Stimulated activated naive CD8-positive, alpha-beta T cell treated with anti-CD3 and anti-CD28 coated beads, Interleukin-15, Interleukin-2, amounts not matched to agents 100 U/mL and 50 U/mL, for 24 hours (primary cell): ENCODE measurements at places on chromosomes 1 and 21.

GRCh38 chr1:51897699-51898031 is 19.1 kb upstream of the NRDC start:
- DNase-seq = no peak

- no peak for DNase-seq
Measured at GRCh38 chr1:229699613-229700267, 73.7 kb downstream of the URB2 start.

GRCh38 chr21:45971616-45972352 is 9.8 kb upstream of the COL6A1 start:
- DNase-seq = no peak

- DNase-seq = no peak
Measured at GRCh38 chr1:39569034-39569433, 7.6 kb downstream of the PABPC4 start.

DNA sequence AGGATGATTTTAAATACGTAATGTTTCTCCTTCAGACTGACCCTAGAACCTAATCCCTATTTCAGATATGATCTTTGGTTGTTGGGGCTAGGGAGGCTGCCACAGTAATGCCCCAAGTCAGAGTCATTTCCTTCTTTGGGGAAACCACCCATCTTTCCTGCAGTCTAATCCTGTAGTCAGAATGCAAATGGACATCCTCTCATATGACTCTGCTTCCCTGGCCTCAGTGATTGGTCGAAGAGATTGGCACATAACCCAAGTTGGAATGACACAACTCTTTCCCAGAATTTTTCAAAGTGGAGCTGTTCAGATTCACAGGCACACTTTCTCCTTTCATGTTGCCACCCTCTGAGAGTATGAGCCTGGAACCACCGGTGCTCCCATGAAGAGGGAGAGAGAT is 58.8 kb upstream of the ZNF644 start:
- DNase-seq = no peak

- DNase-seq = no peak
Measured at GRCh38 chr1:67367370-67368045, 59.8 kb downstream of the IL12RB2 start.

DNA sequence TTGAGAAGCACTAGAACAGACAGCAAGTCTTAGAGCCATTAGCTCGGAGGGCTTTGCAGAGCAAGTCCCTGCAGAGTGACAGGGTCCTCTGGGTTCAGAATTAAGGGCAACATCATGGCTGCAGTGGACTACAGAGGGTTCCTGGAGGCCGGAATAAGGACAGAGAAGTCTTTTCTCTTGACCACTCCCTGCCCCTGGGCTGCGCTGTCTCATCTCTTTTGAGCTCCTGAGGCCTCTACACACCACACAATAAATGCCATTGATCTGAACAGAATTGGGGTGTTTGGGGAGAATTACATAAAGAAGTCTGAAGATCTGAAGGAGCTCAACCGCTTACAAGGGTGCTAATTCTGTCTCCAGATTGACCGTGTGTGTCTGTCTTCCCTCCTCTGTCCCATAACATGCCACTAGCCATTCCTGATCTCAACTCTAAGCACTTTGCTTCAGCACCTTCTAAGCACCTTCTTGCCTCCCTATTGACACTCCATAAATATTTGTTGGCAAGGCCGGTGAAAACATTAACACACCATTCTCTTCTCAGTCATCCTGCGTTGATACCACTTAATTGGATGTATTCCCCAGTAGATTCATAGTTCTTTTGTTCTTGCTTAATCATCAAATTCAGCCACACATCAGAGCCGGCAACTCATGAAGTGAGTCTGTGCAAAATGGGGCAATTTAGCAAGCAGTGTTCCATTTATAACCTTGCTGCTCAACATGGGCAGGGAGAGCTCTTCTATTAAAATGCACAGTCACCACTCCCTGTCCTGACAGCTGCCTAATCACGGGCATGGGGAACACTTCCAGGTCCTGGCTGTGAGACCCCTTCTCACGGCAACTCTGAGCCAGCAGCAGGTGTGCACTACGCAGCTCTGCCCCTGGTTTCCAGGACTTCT is 49.7 kb downstream of the NMNAT2 start:
- DNase-seq = no peak

DNA sequence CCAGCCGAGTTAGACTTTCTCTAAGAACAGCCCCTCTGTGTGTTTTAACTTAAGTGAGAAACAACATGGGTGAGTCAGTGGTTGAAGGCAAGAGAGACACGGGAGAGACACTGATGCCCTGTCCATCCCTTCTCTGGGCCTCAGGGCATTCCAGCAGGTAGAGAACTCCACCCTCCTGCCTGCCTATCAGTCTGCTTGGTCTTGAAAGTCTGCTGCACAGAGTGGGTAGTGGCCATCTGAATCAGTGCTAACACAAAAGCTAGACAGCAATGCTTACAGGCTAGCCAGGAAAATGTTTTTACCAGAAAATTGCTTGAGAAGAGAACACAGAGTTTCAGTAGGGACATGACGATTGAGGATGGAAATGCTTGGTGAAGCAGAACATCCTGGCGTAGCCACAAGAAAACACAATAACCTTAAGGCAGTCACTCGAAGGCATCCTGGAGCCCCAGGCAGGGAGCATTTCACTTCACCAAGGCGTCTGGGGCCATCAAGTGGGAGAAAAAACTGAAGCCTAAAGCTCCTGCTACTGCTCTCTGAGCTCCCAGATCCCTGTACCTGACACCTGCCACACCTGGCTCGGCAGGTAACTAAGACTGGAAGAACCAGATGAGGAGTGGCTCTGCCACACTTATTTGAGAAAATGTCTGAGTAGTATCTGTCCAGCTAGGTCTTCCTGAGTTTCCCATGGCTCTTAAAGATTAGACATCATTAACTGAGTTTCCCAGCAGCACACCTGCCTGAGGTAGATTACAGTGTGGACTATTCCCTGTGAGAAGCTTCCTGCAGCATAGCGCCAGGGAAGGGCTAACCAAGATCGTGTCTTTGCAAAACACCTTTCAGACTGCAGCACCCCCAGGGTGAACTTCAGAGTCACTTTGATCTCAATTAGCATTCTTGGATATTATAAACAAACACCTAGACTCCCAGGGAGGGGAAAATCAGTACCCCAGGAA is 18.1 kb upstream of the LBR start:
- peak; percentile 16 for DNase-seq

DNA sequence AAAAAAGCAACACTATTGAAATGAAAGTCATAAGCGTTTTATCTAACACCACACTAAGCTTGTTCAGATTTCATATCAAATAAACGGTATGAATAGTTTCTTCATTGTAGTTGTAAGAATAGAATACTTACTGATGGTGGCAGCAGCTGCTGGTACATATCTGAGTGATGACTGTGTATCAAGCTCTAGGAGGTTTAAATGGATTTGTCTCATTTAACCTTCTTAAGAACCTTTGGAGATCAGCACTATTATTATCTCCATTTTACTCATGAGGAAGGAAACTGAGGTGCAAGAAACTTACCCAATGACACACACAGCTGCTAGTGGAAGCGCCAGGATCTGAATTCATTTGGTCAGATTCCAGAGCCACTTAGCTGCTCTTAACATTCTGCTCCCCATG is 104.0 kb downstream of the EIF4G3 start:
- DNase-seq = no peak

- peak; percentile 72 for DNase-seq
Measured at GRCh38 chr1:111481387-111482221, 7.8 kb downstream of the C1orf162 start.

DNA sequence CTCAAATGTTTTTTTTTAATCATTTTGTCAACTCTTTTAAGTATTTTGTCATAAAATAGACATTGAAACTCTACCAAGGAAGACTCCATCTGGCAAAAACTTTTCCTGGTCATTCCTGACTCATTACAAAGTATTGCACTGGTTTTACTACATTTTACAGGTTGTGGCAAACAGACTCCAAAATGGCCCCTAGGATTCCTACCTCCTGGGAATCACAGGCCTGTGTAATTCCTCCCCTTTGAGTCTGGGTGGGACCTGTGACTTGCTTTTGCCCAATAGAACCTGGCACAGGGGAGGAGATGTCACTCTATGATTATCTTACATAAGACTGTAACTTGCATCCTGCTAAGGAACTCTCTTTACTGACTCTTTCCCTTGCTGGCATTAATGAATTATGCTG is 123.6 kb upstream of the KCNJ6 start:
- DNase-seq = no peak

- no peak for DNase-seq
Measured at GRCh38 chr1:226577401-226578180, 29.0 kb downstream of the STUM start.

- no peak for DNase-seq
Measured at GRCh38 chr1:60950224-60951063, 131.9 kb upstream of the NFIA start.

DNA sequence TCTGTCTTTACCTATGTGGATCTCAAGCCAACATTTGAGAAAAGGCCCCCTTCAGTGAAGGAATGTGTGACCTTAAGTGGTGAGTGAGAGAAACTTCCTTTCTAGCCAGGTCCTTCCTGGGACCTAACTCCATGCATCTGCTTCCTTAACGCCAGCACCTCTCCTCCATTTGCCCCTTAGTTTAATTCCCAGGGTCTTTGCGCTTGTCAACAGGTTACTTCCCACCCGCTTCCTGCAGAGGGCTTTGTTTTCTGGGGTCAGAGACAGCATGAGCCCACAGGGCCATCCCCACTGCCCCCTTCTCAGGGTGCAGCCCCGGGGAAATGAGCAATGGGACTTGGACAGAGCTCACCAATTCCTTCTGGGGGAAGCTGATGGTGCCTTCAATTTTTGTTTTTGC is 54.8 kb downstream of the EVA1C start:
- DNase-seq = no peak

GRCh38 chr21:45998276-45998701 is 16.7 kb downstream of the COL6A1 start:
- DNase-seq = no peak

- no peak for DNase-seq
Measured at GRCh38 chr1:64236541-64236954, 33.1 kb downstream of the UBE2U start.

DNA sequence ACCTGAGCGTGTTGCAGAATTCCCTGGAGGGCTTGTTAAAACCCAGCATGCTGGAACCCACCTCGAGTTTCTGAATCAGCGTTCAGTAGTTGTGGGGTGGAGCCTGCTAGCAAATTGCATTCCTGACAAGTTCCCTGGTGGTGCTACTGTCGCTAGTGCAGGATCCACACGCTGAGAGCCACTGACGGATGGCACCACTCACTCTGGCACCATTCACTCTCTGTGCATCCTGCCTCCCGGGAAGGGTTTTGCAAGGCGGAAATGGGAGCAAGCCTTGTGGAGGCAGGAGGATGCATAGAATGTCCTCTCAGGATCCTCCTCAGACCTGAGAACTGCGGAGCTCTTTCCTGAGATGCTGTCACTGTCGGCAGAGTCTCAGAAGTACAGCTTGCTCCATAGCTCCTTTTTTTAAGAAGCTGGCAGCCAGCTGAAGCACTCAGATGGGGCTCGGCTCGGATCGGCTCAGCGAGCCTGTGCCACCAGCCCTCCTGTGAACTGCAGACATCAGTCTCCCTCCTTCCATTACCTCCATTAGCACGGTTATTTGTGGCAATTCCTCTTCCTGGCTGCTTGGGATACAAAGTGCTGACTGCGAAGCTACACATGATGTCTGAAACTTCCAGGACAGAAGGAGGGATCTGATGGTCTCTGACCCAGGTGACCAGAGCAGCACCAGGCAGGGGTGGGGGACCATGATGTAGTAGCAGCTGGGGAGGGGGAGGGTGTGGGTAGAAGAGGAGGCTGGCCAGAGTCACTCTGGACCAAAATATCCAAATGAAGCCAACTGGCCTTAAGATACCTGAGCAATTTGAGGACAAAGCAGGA is 89.6 kb downstream of the C1orf94 start:
- no peak for DNase-seq

DNA sequence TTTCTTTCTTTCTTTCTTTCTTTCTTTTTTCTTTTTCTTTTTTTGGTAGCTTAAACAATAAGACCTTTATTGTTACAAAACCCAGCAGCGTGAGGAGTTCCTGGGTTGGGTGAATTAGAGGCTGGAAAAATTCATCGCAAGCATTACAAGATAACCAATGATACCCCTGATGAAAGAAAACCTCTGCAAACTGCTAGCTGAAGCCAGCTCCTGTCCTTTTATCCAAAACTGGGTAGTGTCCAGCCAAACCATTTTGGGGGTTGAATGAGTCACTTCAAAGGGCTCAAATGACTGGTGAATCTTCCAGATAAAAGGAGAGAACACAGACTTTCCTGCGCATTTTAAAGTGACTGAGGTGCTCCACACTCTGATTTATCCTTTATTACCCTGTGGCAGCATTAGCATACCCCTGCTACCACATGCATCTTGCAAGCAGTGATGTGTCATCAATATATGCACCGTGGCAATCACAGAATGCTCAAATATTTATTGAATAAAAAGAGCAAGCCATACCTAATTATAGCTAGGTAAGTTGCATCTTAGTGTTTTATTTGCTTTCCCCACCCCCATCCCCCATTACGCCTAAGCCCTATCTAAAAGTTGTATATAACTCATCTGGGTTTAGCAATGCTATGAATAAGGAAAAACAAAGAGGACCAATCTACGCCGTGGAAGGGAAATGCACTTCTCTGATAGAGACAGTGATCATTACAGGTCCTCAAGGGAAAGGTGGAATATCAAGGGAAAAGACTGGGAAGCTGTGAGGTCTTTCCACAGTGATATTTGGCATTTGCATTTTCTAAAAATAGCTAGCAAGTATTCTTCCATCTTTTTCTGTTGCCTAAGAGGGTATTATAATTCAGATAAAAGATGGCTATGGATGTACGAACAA is 32.4 kb upstream of the CEP350 start:
- no peak for DNase-seq

- DNase-seq = no peak
Measured at GRCh38 chr1:234400773-234401172, 27.5 kb downstream of the COA6 start.

DNA sequence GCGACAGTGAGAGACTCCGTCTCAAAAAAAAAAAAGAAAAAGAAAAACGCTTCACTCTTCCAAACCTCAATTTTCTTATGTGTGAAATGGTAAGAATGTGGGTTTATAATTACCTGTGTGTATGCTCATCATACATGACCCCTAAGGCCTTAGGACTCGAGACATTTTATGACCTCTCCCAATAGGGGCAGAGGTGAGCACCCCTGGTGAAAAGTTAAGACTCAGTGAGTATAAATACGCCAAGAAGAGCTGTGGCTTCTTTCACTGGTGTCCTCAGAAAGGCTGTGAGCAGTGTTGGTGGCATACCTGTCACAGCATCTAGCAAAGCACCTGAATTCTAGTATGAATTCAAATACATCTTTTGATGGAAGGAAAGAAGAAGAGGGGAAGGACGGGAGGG is 7.8 kb upstream of the FCMR start:
- no peak for DNase-seq

DNA sequence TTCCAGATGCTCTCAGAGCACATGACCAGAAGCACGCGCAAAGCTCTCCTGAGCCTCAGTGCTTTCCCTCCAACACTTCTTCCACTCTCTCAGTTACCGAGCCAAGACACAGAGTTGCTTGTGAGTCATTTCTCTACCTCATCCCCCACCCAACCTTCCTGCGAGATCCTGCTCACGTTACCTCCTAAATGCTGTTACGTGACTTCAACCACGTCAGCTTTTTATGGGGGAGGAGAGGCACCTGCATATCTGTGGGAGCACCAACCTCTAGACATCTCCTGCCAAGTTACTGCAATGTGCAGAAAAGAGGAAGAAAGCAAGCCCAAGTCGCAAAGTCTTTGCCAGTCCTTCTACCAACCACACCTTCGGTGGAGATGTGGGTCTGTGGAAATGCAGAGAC is 27.2 kb upstream of the ERG start:
- no peak for DNase-seq
